ENCODE measurements at places on chromosomes 13 and 19.

DNA sequence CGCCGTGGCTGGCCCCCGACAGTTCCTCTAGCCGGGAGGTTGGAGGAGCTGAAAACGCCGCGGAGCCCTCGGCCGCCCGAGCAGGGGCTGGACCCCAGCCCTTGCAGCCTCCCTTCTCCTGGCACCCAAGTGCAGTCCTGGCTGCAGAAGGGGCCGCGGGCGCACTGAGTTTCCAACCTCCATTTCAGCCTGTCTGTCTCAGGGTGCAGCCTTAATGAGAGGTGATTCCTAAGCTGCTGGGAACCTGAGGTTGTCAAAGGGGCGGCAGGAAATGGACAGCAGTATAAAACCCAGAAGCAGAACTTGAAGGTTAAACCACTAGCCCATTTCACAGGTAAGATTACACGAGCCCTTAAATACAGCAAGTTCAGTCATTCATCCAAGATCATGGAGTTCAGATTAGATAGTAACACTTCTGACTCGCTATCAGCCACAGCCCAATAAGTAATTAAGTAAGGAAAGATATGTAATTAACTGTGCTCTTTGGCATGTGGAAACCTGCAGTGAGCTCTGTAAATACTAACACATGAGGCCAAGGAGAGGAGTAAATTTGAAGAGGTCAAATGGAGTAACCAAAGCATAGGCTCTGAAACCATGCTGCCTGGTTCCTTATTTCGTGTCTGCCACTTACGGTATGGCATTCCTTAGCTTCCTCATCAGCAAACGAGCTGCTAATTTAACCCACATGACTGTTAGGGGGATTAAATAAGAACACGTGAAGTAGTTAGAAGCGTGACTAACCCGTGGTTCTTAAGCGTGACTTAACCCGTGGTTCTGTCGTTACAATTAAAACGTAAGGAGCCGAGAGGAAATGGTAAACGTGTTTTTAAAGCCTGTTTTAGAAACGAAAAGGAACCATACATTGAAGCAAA, 686 bp downstream of the SETDB2 start:
- DNase-seq = peak; percentile 43

DNA sequence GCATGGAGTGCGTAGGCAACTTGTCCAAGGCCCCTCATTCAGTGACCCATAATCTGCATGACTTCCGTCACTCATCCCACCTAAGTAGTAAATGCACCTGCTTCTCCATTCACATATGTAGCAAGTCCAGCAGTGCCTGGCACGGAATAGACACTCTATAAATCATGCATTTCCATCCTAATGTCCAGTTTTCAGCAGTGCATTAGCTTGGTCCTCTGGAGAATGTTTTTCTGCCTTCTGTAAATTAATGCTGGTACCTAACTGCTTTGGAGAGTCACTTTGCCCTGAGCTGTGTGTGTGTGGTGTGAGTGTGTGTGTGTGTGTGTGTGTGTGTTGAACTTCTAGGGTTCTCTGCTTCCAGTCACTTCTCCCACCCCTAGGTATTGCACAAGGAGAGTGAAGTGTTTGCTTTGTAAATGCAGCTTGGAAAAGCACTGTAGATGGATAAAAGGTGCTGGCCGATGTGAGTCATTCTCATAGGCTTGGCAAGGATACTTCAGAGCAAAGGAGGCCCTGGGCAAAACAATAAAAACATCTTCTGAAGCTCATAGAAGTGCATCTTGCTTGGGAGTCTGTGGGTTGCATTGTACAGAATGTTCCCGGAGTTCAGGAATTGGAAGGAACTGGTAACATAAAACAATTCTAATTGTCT, 181.8 kb downstream of the KATNAL1 start:
- no peak for DNase-seq

- DNase-seq = no peak
Measured at GRCh38 chr19:40646743-40647254, 43.7 kb downstream of the NUMBL start.

- no peak for DNase-seq
Measured at GRCh38 chr13:52707375-52707774, 32.2 kb downstream of the CNMD start.

GRCh38 chr13:33870046-33870668, 52.2 kb downstream of the RFC3 start:
- no peak for DNase-seq

DNA sequence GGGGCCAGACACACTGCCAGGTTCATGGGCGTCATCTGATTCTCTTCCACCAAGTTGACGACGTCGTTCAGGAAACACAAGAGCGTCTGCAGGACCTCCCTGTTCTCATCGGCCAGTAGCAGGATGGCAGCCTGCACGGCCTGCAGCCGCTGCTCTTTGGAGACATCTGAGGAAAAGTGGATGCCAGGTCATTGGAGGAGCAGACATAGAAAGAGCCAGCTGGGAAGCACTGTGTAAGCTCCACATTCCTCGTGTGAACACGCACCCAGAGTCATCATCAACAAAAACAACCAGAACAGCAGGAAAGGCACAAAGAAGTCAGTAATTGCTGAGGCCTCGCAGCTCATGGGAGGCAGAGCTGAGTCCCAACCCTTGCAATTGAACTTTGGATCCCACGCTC, 96.5 kb downstream of the KL start:
- DNase-seq = no peak

GRCh38 chr13:48403913-48404312, 9.0 kb downstream of the LPAR6 start:
- no peak for DNase-seq

GRCh38 chr19:49889038-49889686, 7.5 kb downstream of the IL4I1 start:
- no peak for DNase-seq

GRCh38 chr13:113040597-113041292, 64.8 kb upstream of the F7 start:
- no peak for DNase-seq

GRCh38 chr13:57734306-57734705, 102.8 kb downstream of the PCDH17 start:
- no peak for DNase-seq

GRCh38 chr13:29594303-29594709, 1.2 kb downstream of the SLC7A1 start:
- DNase-seq = peak; percentile 31

GRCh38 chr19:17938092-17938845, 5.5 kb downstream of the CCDC124 start:
- peak; percentile 81 for DNase-seq

- DNase-seq = no peak
Measured at GRCh38 chr13:65063753-65064152, 2166.4 kb downstream of the PCDH9 start.

DNA sequence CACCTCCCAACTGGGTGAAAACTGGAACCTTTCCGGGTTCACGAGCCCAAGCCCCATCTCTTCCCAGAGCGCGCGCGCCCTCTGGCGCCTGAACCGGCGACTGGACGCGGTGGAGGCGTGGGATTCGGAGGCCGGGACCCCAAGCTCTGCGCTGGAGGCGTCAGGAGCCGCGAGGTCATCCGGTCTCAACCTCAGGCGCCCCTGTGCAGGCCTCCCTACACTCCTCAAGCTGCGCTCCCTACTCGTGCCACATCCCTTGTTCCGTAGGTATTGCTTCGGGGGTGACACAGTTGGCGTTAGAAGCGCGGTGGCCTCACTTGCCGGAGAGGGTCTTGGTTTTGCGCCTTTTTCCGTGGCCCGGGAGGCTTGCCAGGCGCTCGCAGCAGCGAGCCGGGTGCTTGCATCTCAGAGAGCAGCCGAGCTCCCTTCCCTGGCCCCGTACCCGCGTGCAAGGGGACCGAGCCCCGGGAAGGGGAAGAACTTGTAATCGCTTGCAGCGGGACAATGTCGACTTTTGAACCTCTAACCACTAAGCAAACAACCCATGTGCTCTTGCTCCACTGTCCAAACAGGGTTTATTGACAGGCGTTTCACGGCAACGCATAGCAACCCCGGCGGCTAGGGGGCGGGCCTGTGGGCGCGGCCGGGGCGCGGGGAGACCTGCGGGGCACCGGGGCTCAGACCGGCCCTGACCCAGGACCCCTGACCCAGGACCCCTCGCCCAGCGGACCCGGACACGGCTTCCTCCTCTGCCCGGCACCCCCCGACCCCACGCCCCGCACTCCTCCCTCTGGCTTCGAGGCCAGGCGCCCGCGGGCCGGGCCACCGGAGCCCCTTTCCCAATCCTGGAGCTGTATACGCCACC, 8.5 kb downstream of the CDX2 start:
- no peak for DNase-seq

DNA sequence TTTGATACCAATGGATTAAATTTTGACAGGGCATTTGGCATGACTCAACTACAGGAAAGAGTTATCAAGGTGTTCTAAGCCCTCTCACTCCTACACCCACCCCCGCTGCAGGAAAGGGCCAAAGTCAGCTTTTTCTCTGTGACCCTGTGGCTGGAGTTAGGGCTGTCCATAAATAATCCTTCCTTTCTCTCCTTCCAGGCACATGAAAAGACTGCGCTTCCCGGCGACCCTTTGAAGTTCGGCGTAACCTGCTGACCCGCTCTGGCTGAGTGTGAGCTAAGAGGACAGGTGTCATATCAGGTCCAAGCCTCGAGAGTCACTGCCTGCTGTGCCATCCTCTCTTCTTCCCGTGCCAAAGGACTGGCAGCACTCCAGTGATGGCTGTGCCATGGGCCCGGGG, 25.6 kb downstream of the ZNF114 start:
- DNase-seq = no peak

DNA sequence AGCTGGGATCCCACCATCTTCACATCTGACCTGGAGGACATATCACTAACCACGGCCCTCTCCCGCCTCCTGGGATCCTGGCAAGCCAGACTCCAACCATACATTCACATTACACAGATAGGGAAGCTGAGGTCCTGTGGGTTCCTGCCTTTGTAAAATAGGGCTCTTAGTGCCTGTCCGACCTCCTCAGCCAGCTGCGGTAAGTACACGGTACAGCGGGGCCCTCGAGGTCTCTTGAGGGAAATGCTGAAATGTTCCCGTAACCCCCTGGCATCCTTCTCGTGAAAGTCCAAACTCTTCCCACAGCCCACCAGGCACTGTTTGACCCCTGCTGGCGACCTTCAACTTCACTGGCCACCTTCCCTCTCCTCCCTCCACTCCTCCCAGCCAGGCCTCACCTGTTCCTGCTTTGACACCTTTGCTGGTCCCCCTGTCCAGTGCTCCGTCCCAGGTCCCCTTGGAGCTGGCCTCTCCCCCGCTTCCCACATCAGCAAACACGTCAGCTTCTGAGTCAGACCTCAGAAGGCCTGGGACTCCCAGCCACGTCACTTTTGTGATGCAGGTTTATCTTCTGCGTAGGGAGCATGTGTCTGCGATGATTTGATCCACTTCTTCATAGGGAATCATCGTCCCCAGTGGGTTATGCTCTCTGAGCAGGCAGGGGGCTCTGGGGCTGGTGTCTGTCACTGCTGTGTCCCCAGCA, 8.8 kb upstream of the GNG7 start:
- no peak for DNase-seq

GRCh38 chr13:60574735-60575134, 177.7 kb downstream of the TDRD3 start:
- DNase-seq = no peak

DNA sequence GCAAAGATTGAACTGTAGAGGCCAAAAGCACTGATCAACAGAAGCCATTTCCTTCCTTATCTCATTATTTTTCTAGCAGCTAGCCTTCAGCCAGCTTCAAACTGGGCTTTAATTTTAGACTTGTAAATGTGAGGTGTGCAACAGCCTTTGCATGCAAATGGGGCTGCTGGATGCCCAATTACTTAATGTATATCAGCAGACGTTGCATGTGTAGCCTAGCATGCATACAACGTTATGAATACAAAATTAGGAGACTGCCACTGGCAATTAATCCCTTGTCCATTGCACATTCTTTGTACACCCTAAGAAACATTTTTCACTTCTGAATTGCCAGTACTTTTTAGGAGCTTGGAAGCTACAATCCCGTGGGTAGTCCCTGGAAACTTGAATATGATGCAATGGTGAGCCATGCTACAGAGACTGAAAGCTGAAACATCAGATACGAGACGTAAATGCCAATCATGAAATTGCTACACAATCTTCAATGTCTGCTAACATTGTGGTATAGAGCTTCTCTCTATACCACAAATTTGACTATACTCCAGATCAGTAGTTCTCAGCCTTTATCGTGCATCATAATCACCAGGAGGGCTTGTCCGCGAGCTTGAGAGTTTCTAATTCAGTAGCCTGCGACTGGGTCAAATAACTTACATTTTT, 20.2 kb downstream of the EPSTI1 start:
- DNase-seq = no peak

All from effector memory CD8-positive, alpha-beta T cell (primary cell).